ENCODE measurements at places on chromosomes 13 and 19.

DNA sequence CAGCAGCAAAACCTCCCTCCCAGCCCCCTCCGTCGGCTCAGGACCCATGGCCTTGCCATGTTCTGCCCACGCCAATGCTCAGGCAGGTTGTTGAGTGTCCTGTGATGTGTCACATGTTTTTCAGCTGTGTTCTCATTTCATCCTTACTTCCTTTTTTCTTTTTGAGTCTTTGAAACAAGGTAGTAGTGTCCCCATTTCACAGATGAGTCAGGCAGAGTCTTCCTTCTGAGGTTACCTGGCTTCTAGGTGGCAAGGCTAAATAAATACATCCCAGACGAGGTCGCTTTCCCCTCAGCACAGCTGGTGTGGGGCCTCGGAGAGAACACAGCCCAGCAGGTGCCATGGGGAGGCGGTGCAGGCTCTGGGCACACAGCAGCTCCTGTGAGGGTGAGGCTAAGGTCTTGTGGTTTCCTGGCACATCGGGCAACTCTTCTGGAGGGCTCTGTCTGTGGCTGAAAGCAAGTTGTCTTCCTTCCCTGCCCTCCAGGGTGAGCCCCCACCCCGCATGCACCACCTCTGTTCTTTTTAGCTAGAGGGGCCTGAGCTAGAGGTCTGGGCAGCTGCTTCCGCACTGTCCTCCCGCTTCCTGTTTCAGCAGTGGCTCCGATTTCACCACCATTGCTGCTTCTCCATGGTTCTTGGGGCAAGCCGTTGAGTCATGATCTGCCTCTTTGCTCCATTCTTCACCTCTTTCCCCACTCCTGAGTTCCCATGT, 15.1 kb downstream of the PRAM1 start:
- DNase-seq, result no peak

DNA sequence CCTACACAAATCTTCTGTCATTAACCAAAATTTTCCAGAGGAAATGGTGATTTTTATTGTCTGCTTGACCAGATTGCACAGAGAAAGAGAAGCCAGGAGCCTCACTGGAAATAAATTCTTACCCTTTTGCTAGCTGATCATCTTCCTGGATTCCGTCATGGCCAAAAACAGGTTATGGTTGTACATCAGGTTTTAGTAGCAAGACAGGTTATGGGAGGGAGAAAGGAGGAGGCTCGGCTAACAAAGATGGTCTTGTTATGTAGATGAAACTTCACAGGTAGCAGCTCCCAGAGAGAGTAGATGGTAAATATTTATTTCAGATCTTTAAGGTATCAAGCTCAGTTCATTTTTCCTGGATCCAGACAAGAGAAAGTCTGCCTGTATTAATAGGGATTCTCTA, 19.7 kb upstream of the CEACAM3 start:
- no peak for DNase-seq

- DNase-seq, result peak; percentile 1
Measured at GRCh38 chr13:38970380-38971051, 20.1 kb downstream of the STOML3 start.

GRCh38 chr13:44142941-44143665, 230.5 kb upstream of the SERP2 start:
- no peak for DNase-seq

DNA sequence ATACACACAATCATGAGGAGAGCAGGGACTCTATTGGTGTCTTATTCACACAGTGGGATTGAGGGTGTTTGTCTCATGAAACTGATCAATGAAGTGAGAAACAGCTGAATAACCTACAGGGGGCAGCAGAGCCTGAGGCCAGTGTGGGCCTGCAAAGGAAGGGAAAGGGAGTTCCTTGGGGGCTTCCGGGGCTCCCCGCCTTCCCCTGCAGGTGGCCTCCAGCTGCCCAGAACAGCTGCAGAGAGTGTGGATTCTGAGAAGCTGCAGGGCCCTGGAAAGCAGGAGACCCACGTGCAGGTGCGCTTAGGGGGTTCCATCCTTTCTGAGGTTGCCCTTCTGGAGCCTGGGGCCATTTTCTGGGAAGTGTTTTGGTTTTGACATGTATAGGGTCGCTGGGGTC, 20.1 kb downstream of the ZNF763 start:
- DNase-seq, result no peak

GRCh38 chr13:23790577-23791170, 98.5 kb downstream of the MIPEP start:
- no peak for DNase-seq

- peak; percentile 44 for DNase-seq
Measured at GRCh38 chr19:46840498-46840942, 10.1 kb downstream of the AP2S1 start.

- DNase-seq, result peak; percentile 41
Measured at GRCh38 chr13:25037057-25037813, 58.7 kb upstream of the PABPC3 start.

- DNase-seq, result no peak
Measured at GRCh38 chr19:33285441-33285927, 16.9 kb downstream of the CEBPA start.

GRCh38 chr13:25231517-25231916, 55.8 kb downstream of the MTMR6 start:
- DNase-seq, result peak; percentile 21

DNA sequence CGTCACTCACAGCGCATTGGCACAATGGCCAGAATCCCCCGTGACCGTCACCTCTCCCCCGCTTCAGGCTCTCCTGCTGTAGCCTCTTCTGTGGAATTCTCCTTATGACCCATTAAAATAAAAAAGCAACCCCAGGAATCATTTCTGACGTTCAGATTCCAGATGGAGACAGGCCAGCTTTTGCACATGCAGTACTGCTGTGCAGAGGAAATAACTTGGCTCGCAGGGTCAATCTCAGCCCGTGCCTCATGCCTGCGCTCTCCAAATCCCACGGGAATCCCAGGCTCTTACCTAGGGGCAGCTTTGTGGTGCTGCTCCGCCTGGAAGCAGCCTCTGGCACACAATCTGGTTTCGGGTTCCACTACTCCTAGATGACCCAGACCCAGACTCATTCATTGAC, 32.7 kb upstream of the SOX1 start:
- no peak for DNase-seq

- no peak for DNase-seq
Measured at GRCh38 chr13:112205990-112206389, 139.0 kb downstream of the SOX1 start.

DNA sequence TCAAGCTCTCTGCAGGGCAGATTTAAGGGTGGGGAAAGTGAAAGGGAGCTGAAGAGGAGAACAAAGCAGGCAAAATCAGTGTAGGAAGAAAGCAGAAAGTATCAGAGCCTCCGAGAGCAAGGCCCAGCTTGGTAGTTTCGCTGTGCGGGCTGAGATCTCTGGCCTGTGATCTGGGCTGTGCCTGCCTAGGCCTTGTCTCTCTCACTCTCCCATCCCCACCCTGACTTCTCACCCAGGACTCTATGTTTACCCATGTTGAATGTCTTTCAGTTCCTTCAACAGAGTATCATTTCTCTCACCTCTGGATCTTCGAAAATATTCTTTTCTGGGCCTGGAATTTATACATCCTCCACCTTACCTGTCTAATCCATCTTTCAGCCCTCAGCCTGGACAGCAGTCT, 391.3 kb downstream of the FOXO1 start:
- no peak for DNase-seq

DNA sequence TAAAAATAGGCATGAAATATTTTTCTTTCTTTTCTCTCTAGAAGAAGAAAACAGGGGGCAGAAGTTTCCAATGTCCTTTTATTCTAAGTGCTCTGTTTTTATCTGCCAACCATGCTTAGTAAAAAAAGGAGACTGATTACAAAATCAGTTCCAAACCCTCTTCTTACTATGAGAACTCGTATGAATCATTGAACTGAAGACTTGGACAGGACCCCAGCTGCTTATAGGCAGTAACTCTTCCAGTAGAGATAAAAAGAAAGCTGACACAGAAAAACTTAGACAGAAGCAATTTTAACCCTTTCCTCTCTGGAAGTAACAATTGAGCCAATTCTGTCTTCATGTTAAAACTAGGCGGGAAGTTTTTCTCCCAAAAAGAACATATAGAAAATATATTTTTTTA, 24.5 kb upstream of the FREM2 start:
- no peak for DNase-seq

DNA sequence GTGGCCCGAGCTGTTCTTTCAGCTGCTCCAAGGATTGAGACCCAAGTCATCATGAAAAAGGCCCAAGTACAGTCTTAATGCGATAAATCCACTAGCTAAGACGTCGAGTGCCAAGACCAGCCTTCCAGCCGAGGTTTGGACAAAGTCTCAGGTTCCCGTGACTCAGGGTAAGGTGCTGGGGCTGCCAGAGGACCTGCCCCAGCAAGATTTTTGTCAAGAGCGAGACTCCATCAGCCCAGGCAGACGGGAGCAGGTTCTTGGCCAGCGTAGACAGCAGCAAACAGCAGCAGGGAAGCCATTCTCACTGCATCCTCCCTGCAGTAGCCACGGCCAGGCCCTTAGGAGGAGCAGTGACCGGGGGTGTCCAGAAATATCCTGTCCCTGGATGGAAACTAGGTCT, 3.4 kb downstream of the FEM1A start:
- no peak for DNase-seq

DNA sequence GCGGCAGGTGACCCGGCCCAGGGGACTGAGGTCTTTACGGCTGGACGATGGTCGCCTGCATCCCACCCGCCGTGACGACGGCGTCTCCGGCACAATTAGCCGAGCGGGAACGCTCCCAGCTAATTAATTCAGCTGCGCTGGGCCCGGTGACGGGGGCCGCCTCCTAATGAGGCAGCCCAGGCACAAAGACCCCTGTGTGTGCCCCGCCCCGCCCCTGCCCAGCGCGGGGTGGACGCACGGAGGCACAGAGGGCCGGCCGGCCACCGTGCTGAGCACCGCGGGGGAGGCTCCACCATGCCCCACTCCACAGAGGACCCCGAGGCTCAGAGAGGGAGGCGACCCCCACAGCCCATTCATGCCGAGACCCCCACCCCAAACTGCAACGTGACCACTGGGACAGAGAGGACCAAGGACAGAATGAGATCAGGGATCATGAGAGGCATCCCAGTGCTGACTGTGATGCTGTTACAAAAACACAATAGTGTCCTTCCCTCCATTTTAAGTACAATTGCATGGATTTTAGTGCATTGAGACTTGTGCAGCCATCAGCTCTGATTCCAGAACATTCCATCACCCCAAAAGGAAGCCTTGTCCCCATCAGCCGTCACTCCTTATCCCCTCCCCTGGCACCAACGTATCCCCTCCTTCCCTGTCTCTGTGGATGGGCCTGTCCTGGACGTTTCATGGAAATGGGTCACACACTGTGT, 17.0 kb downstream of the EFNA2 start:
- DNase-seq, result no peak

DNA sequence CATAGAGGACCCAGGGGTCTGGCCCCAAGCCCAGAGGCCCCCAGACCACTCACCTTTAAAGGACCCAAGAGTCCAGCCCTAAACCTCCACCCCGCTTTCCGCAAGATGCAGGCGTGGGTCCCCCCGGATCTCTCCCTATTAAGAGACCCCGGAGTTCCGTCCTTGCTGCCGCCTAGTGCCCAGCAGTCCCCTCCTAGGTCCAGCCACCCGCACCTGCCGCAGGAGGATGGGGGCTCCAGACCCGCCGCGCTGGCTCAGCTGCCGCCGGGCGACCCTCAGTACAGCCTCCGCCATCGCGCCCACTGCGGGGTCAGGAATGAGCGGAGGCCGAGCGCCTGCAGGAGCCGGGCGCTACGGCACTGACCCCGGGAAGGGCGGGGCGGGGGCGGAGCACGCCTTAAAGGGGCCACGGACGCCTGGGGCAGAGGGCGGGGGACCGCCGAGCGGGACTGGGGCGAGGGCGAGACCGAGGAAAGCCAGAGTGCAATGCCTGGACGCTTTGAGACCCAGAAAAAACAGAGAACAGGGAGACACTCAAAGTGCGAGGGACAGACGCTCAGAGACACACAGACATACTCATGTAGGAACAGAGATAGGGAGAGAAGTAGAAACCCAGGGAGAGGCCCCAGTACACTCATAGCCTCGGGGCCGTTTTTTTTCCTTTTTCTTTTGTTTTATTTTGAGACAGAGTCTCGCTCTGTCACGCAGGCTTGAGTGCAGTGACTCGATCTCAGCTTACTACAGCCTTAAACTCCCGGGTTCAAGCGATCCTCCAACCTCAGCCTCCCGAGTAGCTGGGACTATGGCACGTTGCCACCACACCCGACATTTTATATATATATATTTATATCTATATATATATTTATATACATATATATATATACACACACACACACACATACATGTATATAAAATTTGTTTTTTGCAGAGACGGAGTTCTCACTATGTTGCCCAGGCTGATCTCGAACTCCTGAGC, at the start of gene ETHE1:
TSS of gene ETHE1 (minus strand) at position 318 of the 976 bp plus-strand sequence. CDS start at position 294, 24 bp downstream.
- DNase-seq, result peak; percentile 45

DNA sequence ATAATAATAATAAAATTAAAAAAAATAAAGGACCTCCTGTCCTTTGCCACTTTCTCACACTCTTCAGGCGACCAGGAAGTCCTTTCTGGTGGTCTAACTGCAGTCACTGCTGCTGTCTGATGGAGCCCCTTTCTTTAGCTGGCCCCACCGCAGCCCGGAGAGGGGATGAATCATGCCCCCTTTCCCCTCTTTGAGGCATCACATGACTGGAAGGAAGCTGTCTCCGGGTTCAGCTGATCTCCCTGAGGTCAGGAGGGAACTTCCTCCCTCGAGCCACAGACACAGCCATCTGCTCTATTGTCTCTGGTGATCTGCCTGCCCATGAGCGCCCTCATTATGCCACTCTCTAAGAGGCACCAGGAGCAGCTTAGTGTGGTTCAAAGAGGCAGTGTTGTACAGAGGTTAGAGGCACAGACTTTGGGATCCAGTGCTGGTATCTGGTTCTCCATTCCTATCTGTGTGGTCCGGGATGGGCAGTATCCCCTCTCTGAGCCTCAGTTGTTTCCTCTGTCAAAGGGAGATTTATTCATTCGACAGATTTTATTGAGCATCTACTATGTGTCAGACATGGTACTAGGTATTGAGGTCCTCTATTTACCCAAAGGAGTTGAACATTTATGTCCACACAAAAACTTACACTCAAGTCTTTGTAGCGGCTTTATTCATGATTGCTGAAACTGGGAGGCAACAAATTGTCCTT, 30.0 kb downstream of the VAV1 start:
- no peak for DNase-seq

DNA sequence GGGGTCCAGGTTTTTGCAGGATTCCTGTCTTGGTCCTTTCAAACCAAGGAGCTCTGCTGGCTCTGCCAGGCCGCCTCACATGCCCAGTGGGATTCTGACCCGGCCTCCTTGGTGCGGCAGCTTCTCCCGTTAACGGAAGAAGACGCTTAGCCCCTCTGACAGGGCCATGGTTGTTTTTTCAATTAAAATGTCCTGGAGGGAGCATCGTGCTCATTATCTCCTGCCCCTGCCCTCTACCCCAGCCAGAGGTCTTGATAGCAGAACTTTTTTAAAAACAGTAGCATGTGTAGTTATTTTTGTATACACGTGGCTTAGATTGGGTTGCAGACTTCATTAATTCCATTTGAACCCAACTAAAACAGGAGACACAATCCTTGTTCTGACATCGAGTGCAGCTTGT, 11.5 kb upstream of the RPS15 start:
- no peak for DNase-seq

Measured in NCI-H2081 (cell line).